Uterine smooth muscle cell (primary cell): ENCODE measurements at places on chromosomes 12 and 14. TPM values are rescaled to one million over a fixed set of nuclear protein-coding genes. Genes with fewer than 3 reads are reported as not detected.

Gene SPIC
- total RNA-seq = not detected in 2 replicates

Gene GDF3
- not detected in 2 replicates for total RNA-seq

Gene ZNF219
- total RNA-seq = 2.2 and 2.5 TPM in 2 replicates

Gene STAT2
- total RNA-seq = 147 and 327 TPM in 2 replicates

Gene GNB3
- 2.9 and 3.7 TPM in 2 replicates for total RNA-seq

Gene IL23A
- total RNA-seq = 0.22 TPM in 1 of 2 replicates, not detected in the other

Gene FGF23
- total RNA-seq = not detected in 2 replicates

Gene NEUROD4
- total RNA-seq = not detected in 2 replicates

Gene SOAT2
- 0.33 TPM in 1 of 2 replicates, not detected in the other for total RNA-seq

Gene PSME2
- 111 and 120 TPM in 2 replicates for total RNA-seq

Gene PZP
- not detected in 2 replicates for total RNA-seq

Gene ADCY4
- total RNA-seq = 5.1 and 8.1 TPM in 2 replicates

Gene C12orf54
- total RNA-seq = not detected in 2 replicates

Gene KRT80
- total RNA-seq = 0.11 and 0.25 TPM in 2 replicates

Gene KLRG1
- total RNA-seq = 0.22 and 1.6 TPM in 2 replicates

Gene ZDHHC22
- not detected in 2 replicates for total RNA-seq

Gene HOXC12
- not detected in 2 replicates for total RNA-seq

Gene PLEKHD1
- under 0.01 TPM in 2 replicates for total RNA-seq

Gene TTC7B
- total RNA-seq = 29.2 and 40.9 TPM in 2 replicates

Gene C14orf180
- total RNA-seq = not detected in 2 replicates

Gene FAM234B
- total RNA-seq = 5.8 and 6.7 TPM in 2 replicates

Gene AKAP3
- 1.1 and 3.1 TPM in 2 replicates for total RNA-seq
